ENCODE measurements at places on chromosomes 13 and 19.

GRCh38 chr13:40101708-40102359 lies 446.4 kb downstream of the COG6 start:
- peak; percentile 36 for DNase-seq

DNA sequence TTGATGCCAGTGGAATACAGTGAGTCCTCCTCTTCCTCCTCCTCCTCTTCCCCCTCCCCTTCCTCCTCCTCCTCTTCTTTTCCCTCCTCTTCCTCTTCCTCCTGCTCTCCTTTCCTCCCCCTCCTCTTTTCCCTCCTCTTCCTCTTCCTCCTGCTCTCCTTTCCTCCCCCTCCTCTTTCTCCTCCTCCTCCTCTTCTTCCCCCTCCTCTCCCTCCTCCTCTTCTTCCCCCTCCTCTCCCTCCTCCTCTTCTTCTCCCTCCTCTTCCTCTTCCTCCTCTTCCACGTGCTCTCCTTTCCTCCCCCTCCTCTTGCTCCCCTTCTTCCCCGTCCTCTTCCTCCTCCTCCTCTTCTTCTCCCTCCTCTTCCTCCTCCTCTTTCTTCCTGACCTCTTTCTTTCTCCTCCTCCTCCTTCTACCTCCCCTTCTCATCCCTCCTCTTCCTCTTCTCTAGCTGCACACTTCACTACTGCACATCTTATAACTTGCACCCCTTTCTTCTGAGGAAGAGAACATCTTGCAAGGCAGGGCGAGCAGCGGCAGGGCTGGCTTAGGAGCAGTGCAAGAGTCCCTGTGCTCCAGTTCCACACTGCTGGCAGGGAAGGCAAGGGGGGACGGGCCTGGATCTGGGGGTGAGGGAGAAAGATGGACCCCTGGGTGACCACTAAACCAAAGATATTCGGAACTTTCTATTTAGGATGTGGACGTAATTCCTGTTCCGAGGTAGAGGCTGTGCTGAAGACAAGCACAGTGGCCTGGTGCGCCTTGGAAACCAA lies 5.6 kb downstream of the PDX1 start:
- no peak for DNase-seq

- no peak for DNase-seq
Observed at GRCh38 chr13:41017817-41018601, 1.1 kb downstream of the ELF1 start.

DNA sequence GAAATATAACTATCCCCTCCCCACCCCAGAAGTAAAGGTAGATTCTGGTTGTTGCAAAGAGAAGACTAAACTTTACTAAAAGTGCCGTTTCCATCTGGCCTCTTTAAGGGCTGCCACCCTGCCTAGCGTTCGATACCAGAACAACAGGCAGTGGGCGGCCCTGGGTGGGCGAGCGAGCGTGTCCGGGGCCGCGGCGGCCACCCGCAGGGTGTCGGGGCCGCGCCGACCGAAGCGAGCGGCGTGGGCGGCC lies 2.6 kb downstream of the FGF9 start:
- no peak for DNase-seq

GRCh38 chr19:45352062-45352461 lies 11.5 kb downstream of the KLC3 start:
- DNase-seq, result no peak

GRCh38 chr19:42345191-42345812 lies 19.9 kb downstream of the MEGF8 start:
- DNase-seq, result no peak

- DNase-seq, result no peak
Observed at GRCh38 chr19:1275976-1276627, 772 bp downstream of the FAM174C start.

GRCh38 chr19:42351079-42351735 lies 25.8 kb downstream of the MEGF8 start:
- DNase-seq, result no peak

DNA sequence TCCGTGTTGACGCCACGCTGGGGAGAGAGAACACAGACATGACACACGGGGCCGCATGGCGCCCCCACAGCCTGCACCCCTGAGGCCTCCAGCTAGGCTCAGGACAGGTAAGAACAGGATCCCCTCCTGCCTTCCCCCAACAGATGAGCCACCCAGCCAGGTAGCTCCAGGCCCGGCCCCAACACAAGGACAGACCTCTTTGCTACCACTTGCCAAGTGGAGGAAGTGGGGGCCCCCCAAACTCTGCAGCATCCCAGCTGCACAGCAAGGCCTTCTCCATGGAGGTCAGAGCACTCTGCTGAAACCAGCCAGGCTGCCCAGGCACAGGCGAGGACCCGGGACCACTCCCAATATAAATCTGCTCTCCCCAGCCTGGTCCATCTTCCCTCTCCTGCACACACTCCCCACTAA lies 31.5 kb downstream of the PEPD start:
- DNase-seq, result no peak

DNA sequence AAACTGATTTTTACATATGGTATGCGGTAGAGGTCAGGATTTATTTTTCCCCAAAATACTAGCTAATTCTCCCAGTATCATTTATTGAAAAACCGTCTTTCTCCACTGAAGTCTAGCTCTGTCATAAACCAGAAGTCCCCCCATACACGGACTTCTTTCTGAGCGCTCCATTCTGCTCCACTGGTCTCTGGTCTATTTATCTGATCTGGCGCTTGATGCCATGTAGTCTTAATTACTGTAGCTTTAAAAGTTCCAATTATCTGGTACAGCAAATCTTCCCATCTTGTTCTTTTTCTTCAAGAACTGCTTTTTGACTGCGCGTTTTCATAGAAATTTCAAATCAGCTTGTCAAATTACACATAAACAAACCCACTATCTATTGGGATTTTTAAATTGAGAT lies 13.7 kb downstream of the DCUN1D2 start:
- no peak for DNase-seq

GRCh38 chr13:97302611-97303010 lies 80.5 kb downstream of the MBNL2 start:
- DNase-seq, result no peak

DNA sequence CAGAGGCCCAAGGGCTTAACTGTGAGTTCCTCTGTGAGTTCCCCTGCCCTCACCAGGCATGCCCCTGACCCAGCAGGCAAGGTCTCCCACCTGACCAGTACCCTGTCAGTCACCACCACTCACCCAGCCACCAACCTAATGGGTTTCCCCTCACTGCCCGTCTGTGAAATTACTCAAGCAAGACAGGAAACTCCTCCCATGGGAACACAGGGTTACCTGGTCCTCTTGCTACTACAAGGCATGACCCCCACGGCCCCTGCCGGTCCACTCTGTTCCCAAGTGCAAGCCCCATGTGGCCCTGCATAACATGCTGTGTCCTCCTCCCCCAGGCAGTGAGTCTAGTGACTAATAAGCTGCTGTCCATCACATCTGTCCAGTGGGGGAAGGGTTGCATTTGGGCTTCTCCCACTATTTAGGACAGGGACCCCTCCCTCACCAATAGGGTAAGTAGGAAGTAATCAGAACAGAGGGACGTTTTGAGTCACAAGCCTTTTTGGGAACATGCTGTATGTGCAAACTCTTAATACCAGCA lies 8.0 kb upstream of the DHRS12 start:
- DNase-seq, result no peak

DNA sequence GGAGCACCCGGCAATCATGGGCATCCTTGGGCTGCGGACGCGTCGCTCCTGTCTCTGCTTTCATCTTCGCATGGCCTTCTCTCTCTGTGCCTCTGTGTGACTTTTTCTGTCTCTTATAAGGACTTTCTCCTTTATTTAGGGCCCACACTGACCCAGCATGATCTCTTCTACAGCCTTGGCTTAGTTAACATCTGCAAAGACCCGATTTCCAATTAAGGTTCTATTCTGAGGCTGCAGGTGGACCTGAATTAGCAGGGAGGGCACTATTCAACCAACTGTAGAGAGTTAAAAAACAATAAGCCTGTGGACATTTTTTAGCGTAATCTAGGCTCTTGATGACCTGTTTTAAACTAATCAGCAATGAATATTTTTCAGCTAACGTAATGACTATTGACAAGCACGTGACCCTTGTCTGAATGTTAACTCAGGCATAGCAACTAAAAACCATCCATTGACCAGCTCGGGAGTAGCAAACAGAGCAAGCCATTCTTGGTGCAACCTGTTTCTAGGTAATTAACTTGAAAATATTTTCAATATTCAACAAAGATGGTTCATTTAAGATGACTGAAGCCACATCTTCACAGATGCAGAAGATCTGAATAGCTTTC lies 15.2 kb downstream of the F10 start:
- no peak for DNase-seq

GRCh38 chr13:87459419-87459818 lies 211.8 kb upstream of the SLITRK5 start:
- no peak for DNase-seq

DNA sequence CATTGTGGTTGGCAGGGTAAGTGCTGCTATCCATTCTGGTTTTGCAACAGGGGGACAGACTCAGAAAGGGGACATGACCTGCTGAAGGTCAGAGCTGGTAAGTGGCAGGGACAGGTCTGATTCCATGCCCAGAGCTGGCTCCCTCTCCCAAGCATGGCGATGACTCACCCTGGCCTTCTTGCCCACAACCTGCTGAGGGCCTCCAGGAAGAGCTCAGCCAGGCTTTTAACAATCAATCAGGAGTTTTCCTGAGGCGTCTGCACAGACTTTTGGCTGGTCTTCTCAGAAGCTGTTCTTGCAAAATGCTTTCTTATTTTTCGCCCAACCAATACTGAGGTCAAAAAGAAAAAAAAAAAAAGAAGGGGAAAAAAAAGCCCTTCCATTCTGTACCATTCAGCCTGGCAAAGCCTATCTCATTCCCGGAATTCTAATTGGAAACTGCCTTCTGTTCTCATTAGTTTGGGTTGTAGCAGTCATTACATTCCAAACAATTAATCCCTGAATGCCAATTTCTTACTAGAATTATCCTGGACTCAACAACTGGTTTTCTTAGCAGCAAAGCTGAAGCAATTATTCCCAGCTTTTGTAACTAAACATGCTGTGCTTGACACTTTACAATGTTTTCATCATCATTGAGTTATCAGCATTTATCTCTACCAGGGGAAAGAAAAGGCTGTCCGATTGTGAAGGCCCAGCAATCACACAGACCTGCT lies 17.7 kb downstream of the SIAH3 start:
- DNase-seq, result no peak

GRCh38 chr13:39451301-39451700 lies 151.7 kb downstream of the LHFPL6 start:
- DNase-seq, result no peak

GRCh38 chr13:34939771-34940170 lies 2.3 kb upstream of the NBEA start:
- DNase-seq, result no peak

- no peak for DNase-seq
Observed at GRCh38 chr13:85236413-85236812, 562.8 kb downstream of the SLITRK6 start.

GRCh38 chr19:1205114-1206099 lies at the start of gene STK11:
TSS of gene STK11 (plus strand) at chr19:1205778. CDS start at chr19:1206914, 1,136 bp downstream.
- peak; percentile 100 for DNase-seq

DNA sequence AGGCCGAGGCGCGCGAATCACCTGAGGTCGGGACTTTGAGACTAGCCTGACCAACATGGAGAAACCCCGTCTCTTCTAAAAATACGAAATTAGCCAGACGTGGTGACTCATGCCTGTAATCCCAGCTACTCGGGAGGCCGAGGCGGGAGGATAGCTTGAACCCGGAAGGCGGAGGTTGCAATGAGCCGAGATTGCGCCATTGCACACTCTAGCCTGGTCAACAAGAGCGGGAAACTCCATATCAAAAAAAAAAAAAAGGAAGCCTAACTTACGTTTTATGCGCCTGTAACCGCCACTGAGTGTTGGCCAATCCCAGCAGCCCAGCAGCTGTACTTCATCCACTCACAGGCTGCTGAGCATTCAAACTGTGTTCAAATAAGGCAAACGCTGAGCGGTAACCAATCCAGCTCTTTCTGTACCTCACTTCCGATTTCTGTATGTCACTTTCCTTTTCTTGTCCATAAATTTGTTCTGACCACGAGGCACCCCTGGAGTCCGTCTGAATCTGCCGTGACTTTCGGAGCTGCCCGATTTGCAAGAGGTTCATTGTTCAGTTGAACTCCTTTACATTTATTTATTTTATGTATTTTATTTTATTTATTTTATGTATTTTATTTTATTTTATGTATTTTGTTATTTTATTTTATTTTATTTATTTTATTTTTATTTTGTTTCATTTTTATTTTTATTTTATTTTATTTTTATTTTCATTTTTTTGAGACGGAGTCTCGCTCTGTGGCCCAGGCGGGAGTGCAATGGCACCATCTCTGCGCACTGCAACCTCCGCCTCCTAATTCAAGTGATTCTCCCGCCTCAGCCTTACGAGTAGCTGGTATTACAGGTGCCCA lies 18.2 kb downstream of the DPRX start:
- DNase-seq, result no peak

DNA sequence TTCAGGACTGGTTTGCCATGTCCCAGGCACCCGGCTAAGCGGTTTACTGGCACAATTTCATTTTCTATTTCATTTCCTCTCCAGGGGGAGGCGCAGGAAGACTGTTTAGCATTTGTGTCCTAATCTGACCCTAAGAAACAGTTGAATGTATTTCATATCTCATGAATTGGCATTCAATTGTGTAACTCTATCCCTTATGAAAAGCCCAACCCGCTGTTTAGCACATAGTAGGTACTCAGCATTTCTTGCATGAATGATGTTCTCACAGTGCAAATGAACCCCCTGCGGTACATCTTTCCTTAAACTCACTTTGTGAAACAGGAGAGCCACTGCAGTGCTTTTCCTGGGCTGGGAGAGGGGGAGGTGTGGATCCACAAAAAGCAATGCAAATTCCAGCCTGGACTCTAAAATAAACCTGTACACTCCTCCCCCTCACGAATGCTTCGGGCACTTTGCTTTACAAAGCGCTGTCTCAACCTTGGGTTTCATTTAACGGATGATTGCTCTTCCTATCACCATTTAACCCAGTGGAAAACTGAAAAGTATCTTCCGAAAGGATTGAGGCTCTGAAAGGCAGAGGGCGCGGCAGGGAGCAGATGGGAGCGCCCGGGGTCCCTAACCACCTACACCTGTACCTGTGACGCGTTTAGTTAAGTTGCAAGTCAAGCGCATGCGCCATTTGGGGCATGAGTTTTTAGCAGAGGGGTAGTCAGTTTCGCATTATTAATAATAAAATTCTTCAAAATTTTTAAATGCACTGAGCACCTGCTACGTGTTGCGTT lies 1.2 kb upstream of the EEF2 start:
- peak; percentile 51 for DNase-seq

- no peak for DNase-seq
Observed at GRCh38 chr13:50030315-50030714, 15.1 kb downstream of the KCNRG start.

Measured in activated CD4-positive, CD25-positive, alpha-beta regulatory T cell treated with anti-CD3 and anti-CD28 coated beads, Interleukin-2, amount 50 U/mL, for 72 hours (primary cell).